ENCODE measurements at places on chromosomes 4 and X. TPM values are rescaled to one million over a fixed set of nuclear protein-coding genes. Genes with fewer than 3 reads are reported as not detected.
A peak's percentile ranks its signal among the peaks of the same experiment; 100 is the strongest.

DNA sequence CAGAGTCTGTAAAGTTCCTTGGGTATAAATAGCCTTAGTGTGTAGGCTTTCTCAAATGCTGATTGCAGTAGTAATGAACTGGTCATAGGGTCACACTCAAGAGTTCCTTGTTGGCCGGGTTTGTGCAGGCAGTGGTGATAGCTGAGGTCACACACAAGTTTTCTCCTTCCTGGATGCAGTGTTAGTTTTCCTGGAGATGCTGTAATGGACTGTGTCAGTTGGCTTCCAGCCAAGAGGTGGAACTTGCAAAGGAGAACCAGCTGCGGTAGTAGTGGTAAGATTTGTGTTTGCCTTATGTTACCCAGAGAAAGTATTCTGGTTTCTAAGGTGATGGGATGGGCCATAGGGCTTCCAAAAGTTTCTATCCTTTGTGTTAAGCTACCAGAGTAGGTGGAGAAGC lies 409.8 kb upstream of the FRG1 start:
- no peak for DNase-seq

The NKX6-1 gene
- not detected for polyA plus RNA-seq

The MED28 gene
- 34.1 TPM for polyA plus RNA-seq

GRCh38 chr4:8078610-8079015 lies 80.0 kb downstream of the ABLIM2 start:
- DNase-seq = no peak

DNA sequence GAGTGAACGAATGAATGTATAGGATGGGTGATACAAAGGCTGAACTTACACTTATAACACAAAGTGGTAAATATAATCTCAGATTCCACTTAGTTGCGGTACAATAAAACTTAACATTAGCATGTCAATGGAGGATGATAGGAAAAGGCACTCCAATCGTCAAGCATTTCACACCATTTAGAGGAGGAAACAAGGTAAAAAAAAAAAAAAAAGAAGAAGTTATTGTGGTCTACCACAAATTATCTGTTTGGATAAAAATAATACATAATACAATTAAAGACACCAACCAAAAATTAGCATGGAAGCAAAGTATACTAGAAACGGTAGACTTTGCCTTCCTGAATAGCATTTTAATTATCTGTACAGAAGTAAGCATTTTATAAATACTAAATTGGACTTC lies 205.5 kb downstream of the PPP3CA start:
- DNase-seq = no peak

DNA sequence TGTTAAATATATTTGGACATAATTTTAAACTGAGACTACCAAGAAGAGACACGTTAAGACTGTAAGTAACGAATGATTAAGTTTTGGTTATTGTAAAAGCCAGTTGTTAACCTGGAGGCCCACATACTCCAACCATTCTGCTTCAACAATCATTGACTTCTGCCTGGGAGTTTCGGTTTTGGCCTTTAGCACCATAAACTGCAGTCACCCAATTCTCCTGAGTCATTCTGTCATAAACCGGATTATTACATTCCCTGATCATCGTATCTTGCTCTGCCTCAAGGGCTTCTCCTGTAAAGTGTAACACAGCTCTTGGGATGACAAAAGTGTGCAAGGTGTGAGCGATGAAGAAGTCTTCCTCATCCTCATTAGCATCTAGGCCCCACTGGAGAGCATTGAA lies 46.9 kb upstream of the PABPC1L2A start:
- no peak for DNase-seq

DNA sequence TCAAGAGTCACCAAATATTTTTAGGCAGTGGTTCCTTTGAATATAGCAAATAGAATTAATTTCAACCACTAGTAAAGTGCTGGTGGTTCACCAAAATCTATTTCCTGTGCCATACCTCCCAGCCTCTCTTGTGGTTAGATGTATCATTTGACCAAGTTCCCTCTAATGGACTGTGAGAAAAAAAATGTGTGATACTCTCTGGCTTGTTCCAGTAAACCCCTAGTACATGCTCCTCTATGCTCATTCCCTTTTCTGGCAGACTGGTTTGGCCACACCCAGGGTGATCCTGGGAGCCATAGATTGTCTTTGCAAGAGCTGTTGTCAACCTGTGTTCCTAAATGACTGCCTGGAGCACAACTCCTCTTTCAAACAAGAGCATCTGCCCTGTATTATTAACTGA lies 109.5 kb downstream of the FRAS1 start:
- peak; percentile 14 for DNase-seq

DNA sequence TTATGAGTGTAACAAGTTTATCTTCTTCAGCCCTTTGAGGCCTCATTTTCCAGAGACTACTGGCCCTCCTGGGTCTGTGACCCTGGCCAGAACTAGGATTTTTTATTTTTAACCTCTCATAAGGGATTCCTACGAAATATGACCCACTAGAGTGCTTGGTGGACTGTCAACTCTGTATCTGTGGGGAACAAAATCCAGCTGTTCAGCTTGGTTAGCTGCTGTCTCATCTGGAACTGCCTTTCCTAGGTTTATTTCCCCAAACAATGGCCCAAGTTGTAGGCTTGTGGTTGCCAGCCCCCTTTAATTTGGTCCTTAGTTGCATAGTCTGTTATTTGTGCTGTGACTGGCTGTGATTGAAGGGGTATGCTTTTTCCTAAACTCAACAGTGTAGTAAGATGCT lies 56.2 kb downstream of the NHS start:
- no peak for DNase-seq

The CYLC1 gene
- not detected for polyA plus RNA-seq

- DNase-seq = peak; percentile 63
Observed at GRCh38 chrX:9493936-9494335, 29.1 kb downstream of the TBL1X start.

GRCh38 chrX:10231461-10231860 lies 74.7 kb downstream of the CLCN4 start:
- no peak for DNase-seq

DNA sequence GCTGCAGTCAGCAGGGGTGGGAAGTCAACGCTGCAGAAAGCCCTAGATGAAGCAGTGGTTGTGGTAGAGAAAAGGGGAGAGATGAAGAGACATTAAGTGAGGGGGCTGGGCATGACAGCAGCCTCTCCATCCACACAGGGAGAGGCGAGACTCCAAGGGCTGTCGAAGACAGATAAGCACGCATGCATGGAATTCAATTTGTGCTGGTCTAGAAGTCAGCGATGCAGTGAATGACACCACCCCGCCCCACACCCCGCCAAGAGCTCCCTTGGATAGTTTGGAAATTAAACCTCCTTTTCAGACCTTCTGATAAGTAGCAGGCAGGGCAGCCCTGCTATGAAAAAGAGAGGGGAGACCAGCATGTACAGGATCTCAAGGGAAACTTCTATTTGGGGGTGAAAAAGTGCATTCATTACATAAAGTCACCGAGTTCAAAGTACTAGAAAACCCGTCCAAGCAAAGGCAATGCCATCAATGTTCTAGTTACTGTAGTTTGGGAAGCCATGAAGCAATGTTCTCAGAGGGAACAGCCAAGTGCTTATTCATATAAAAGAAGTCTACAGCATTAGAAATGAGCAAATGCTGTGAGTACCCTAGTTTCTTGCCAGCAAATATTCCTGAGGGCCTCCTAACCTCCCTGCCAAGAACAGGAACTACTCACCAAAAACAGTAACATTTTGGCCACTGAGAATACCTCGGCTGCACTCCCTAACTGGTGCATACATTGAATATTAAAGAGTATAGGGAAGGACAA lies 152.3 kb upstream of the ANXA10 start:
- no peak for DNase-seq

The GPR82 gene
- 0.13 TPM for polyA plus RNA-seq

DNA sequence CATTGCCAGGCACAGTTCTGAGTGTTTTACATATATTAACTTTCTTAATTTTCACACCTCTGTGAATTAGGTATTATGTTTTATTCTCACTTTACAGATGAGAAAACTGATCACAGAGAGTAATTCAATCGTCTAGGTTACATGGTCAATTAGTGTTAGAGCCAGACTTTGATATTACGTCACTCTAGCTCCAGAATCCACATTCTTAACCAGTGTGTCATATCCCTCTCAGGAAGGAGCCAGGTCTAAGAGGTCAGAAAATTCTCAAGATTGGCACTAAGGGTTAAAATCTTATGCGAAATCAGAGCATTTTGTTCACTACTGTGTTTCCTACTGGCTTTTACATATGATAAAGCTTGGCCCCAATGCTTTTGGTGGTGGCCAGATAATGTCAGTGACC lies 7.4 kb downstream of the DMP1 start:
- DNase-seq = peak; percentile 28

DNA sequence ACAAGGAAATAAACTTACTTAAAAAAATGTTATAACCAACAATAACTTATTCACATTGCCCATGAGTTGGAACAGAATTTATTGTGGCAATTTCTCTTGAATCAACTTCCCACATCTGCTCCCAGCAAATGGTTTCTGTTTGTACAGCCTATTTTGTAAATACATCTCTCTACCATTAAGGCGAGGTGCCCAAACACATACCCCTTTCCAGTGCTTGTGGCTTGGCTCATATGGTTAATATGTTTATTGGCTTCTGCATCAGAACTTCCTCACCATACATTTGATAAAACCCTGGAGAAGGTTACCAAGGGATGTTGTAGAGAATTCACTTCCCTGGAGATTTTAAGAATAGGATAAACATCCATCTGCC lies 207.1 kb downstream of the SOWAHB start:
- DNase-seq = peak; percentile 37

The ADRA2C gene
- polyA plus RNA-seq = 0.09 TPM

The GPR143 gene
- not detected for polyA plus RNA-seq

GRCh38 chrX:83419030-83419792 lies 88.9 kb upstream of the POU3F4 start:
- no peak for DNase-seq

DNA sequence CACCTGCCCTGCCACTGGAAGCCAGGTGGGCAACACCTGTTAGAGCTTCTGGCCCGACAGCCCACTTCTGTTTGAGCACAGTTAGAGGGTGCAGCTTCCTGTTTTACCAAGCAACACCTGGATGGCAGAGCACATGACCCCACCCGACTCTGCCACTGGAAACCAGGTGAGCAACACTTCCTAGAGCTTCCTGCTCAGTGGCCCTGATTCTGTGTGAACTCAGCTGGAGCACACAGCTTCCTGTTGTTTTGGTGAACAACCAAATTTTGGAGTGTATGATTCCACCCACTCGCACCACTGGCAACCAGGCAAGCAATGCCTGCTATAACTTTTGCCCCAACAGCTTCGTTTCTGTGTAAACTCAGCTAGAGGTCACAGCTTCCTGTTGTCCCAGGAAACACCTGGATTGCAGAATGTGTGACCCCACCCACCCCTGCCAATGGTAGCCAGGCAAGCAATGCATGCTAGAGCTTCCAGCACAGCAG lies 163.8 kb upstream of the KLF8 start:
- no peak for DNase-seq

DNA sequence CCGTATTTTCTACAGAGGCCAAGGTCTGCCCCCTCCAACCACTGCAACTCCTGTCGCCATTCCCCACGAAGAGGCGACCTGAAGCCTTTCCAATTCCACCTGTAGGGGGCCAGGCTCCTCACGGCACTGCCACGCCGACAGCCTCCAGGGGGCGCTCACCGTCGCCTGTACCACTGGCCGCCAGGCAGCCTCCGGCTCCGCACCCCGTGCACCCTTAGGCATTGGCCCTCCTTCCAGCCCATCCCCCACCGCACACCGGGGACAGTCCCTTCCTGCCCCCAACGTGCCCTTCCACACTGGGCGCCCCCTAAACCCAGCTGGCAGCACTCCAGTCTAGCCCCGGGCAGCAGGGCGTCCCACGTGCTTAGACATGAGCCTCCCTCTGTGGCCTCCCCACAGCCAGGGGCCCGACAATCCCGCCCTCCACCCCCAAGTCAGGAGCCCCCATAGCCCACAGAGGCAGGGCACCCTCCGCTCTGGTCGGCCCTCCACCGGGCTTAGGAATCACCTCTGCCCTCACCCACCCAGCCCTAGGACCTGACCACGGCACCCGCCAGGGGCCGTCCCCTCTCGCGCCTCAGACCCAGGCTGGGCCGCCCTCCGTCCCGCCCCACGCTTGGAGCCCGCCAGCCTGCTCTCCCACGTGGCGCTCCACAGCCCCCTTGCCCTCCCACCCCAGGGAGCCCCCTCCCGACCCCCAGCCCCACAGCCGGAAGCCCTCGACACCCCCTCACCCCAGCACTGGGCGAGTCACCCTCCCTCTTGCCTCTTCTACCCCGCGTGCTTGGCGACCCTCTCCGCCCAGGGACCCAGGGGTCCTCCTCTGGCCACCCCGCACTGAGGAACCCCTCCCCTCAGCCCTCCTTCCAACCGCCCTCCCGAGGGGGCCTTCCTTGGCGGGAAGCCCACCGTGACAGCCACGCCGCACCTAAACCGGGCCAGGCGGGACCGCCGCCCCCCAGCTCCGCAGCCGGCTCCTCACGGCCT lies 711 bp downstream of the PNMA6E start:
- DNase-seq = peak; percentile 24

The PDZD4 gene
- polyA plus RNA-seq = not detected

The AADAT gene
- polyA plus RNA-seq = 7.7 TPM

DNA sequence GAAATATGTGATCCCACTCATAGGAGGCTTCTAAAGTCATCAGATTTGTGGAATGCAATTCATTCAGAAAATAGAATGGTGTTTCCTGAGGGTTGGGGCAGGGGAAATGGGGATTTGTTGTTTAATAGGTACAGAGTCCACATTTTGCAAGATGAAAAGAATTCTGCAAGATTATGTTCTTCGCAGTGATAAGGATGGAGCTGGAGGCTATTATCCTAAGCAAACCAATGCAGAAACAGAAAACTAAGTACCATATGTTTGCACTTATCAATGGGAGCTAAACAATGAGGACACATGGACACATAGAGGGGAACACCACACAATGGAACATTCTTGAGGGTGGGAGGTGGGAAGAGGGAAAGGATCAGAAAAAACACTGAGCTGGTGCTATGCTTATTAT lies 144.3 kb upstream of the NLGN4X start:
- DNase-seq = no peak

DNA sequence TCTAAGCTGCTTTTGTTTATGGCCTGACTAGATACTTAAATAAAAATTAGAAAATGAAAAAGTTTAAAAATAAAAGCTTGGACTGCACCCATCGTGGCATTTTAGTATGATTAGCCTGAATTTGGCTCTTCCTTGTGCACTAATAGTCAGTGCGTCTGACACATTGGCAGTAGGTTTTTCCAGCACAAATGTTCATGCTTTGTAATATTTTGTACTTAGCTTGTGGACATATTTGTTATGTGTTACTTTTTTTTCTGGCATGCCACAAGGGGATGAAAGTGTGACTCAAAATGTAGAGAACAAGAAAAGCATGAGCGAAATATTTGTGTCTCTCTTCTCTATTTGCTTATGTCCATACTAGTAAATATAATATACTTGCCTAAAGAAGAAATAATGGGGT lies 359.3 kb downstream of the ADGRL3 start:
- DNase-seq = no peak

The BMPR1B gene
- 0.48 TPM for polyA plus RNA-seq
